RPMI7951 (cell line): ENCODE measurements at places on chromosomes 12 and 14.

- DNase-seq: no peak
Observed at GRCh38 chr14:29815016-29815674, 112.5 kb downstream of the PRKD1 start.

DNA sequence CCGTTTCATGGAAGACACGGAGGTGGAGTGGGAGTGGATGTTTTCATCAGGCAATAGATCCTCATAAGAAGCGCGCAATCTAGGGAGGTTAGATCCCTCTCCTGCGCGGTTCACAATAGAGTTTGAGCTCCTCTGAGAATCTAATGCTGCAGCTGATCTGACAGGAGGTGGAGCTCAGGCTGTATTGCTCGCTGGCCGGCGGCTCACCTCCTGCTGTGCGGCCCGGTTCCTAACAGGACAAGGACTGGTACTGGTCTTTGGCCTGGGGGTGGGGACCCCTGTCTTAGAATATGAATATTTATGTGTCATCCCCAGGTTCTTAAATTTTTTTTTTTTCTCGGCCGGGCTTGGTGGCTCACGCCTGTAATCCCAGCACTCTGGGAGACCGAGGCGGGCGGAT, 36.7 kb downstream of the PRICKLE1 start:
- no peak for DNase-seq

GRCh38 chr14:54711812-54712464, 145.0 kb downstream of the SAMD4A start:
- DNase-seq: no peak

DNA sequence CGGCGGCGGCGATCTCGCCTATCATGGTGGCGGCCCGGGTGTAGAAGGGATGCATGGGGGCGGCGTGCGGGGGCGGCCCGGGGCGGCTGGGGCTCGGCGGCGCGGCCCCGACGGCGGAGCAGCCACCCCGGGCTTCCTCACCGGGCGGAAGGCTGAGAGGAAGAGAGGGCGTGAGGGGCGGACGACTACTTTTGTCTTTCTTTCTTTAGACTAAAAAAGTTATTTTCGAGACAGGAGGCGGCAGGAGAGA, 240 bp downstream of the BTG1 start:
- DNase-seq: no peak

DNA sequence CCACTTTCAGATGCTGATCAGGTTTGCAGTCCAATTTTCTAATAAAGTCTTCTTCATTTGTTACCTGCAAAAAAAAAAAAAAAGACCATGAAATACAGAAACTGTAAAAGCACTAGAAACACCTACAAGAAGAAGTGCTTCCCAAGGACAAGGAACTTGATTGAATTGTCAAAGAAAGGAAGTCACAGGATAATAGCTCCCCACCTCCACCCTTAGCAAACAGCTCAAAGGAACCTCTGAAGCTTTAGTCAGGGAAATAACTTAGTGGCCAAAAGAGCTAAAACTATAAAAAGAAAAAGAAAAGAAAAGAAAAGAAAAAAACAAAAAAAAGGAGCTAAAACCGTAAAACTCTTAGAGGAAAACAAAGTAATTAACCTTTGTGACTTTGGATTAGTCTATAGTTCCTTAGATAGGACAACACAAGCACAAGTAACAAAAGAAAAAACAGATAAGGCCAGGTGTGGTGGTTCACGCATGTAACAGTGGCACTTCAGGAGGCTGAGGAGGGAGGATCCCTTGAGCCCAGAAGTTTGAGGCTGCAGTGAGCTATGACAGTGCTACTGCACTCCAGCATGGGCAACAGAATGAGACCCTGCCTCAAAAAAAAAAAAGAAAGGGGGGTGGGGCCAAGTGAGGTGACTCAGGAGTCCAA, 28.5 kb downstream of the ZFYVE1 start:
- DNase-seq: no peak

- no peak for DNase-seq
Observed at GRCh38 chr12:54432815-54433164, 13.7 kb upstream of the ITGA5 start.

- DNase-seq: no peak
Observed at GRCh38 chr14:67722293-67722692, 20.6 kb downstream of the RDH12 start.

DNA sequence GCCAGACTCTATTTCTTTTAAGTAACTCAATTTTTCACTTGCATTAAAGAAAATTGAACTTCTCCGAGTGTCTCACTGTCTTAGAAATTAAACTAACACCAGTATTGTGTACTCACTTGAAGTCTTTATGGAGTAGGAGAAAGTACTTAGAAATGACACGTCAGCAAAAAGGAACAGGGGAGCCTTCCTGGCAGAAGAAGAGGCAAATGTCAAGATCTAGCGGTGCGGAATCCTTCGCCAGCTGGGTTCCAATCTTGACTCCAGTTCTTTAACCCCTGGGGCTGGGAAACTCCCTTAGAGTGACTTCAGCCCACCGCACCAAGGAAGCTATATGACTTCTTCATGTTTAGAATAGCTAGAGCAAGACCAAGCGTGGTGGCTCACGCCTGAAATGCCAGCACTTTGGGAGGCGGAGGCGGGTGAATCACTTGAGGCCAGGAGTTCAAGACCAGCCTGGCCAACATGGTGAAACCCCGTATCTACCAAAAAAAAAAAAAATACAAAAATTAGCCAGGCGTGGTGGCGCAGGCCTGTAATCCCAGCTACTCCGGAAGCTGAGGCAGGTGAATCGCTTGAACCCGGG, 34.4 kb downstream of the WBP11 start:
- peak; percentile 73 for DNase-seq

DNA sequence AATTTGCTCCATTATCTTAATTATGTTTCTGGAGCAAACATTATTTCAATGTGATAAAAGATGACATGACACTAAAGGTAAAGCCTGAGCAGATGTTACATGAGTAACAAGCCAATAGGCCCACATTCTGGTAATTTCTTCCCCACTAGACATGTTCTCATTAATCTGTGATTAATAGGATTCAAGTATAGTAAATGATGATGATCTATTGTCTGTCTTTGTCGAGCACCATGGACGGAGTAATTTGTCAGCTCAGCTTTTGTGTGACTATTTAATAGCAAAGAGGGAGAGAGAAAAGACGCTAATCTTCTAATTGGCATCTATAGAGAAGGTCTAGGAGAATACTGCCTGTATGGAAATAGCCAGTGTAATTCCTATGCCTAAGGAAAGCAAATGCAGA, 62.2 kb upstream of the INSM2 start:
- no peak for DNase-seq
